ENCODE measurements at places on chromosomes 13 and 19.
A peak's percentile ranks its signal among the peaks of the same experiment; 100 is the strongest.

DNA sequence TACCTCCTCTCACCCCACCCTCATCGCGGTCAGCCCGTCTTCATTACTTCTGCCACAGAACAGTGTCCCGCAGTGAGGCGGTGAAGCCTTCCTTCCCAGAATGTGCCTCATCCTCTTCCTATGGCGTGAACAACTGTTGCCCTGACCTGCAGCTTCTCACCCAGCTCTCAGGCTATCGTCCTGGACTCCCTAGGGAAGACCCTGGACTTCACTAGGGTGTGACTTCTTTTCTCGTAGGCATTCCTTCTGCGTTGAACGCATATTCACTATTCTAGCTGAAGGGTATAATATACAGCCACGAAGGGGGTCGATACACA lies 982 bp downstream of the ZNF865 start:
- DNase-seq = no peak

- no peak for DNase-seq
Measured at GRCh38 chr13:70816853-70817252, 708.6 kb upstream of the KLHL1 start.

- no peak for DNase-seq
Measured at GRCh38 chr13:49221590-49221965, 1.4 kb downstream of the MLNR start.

DNA sequence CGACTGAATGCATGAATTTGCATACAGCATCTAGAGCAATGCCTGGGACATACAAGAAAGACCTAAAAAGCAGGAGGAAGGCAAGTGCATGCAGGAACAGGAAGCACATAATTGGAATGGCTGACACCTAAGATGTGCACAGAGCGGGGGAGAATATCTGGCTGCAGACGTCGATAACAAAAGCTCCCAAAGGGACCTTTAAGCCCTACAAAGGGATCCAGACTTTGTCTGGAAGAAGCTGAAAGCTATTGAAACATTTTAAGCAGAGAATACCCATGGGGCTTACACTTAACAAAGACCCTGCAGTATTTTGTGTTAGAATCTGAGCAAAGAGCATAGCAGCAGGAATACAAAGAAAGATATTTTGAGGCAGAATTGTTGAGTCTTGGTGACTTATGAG lies 107.4 kb upstream of the CLDN10 start:
- DNase-seq = no peak

- no peak for DNase-seq
Measured at GRCh38 chr13:102928941-102929675, 83.3 kb downstream of the ERCC5 start.

DNA sequence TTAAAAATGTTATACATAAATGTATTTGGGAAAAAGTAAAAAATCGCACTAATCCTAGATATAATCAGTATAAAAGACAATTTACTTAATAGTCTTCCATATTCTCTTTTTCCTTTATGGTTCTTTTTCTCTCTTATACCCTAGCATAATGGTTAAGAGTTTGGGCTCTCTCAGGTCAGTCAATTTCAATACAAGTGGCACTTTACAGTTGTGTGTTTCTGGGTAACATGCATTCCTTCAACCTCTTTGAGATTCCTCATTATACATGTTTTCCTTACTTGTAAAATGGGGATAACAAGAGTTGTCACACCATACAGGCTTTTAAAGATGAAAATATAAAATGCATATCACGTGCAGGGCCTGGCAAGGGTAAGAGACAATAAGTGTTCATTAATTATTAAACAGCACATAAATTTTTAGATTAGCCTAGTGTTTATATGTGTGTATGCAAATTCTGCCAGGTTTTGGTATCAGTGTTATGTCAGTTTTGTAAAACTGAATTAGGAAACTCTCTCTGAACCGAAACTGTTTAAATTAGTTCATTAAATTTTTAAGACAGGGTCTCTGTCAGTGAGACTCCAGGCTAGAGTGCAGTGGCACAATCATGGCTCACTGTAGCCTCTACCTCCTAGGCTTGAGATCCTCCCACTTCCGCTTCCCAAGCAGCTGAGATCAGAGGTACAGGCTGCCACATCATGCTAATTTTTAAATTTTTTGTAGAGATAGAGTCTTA lies 49.8 kb downstream of the ELF1 start:
- DNase-seq = no peak

GRCh38 chr13:25330541-25330940 lies 29.1 kb downstream of the NUP58 start:
- no peak for DNase-seq

GRCh38 chr19:4385291-4386040 lies 14.9 kb downstream of the SH3GL1 start:
- no peak for DNase-seq

GRCh38 chr13:25046985-25047511 lies 48.9 kb upstream of the PABPC3 start:
- no peak for DNase-seq

DNA sequence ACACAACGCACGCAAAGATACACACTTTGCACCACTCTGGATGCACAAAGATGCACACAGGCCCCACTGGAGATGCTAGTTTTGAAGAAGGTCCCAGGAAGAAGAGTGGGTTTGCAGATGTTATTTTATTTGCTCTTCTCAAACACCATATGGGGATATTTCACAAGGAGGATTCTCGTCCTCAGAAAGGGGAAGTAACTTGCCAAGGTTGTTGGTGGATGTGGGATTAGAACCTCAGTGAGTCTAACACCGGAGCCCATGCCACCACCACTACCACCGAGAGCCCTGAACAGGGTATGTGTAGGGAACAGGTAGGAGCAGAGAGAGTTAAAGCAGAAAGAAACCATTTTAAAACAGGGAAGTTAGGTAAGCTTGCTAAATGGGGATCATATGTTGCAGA lies 9.6 kb upstream of the CEACAM6 start:
- DNase-seq = peak; percentile 68

GRCh38 chr19:13796301-13797057 lies 1.2 kb downstream of the ZSWIM4 start:
- DNase-seq = no peak

- DNase-seq = no peak
Measured at GRCh38 chr13:91882918-91883317, 484.5 kb downstream of the GPC5 start.

- DNase-seq = no peak
Measured at GRCh38 chr13:33323801-33324510, 38.4 kb upstream of the STARD13 start.

- no peak for DNase-seq
Measured at GRCh38 chr13:49740870-49741269, 49.6 kb upstream of the EBPL start.

DNA sequence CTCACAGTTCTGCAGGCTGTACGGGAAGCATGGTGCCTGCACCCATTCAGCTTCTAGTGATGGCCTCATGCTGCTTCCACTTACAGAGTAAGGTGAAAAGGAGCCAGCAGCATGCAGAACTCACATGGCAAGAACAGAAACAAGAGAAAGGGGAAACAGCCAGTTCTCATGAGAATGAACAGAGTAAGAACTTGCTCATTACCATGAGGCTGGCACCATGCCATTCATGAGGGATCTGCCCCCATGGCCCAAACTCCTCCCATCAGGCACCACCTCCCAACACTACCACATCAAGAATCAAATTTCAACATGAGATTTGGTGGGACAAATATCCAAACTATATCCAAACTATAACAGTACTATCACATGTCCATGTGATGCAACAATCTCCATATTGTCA lies 72.1 kb downstream of the KATNAL1 start:
- no peak for DNase-seq

- DNase-seq = no peak
Measured at GRCh38 chr19:16615808-16616207, 12.2 kb downstream of the MED26 start.

GRCh38 chr13:23558675-23559536 lies 11.3 kb upstream of the TNFRSF19 start:
- DNase-seq = peak; percentile 91

DNA sequence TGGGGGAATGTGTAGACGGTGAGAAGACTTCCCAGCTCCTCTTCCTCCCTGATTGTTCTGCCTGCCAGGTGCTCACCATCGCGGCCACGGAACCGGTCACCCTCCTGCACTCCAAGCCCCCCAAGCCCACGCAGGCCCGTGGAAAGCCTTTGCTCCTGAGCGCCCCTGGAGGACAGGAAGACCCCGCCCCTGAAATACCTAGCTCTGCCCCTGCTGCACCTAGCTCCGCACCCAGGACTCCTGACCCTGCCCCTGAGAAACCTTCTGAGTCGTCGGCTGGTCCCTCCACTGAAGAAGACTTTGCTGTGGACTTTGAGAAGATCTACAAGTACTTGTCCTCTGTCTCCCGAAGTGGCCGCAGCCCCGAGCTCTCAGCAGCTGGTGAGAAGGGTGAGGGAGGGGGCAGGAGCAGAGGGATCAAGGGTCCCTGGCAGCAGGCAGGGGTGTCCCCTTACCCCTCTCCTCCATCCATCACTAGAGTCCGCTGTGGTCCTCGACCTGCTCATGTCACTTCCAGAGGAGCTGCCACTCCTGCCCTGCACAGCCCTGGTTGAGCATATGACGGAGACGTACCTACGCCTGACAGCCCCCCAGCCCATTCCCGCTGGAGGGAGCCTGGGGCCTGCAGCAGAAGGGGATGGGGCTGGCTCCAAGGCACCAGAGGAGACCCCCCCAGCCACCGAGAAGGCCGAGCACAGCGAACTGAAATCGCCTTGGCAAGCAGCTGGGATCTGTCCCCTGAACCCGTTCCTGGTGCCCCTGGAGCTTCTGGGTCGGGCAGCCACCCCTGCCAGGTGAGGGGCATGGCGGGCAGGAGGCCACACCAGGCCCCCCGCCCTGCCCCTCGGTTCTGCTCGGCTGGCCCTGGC lies 2.1 kb downstream of the SNAPC2 start:
- DNase-seq = no peak

DNA sequence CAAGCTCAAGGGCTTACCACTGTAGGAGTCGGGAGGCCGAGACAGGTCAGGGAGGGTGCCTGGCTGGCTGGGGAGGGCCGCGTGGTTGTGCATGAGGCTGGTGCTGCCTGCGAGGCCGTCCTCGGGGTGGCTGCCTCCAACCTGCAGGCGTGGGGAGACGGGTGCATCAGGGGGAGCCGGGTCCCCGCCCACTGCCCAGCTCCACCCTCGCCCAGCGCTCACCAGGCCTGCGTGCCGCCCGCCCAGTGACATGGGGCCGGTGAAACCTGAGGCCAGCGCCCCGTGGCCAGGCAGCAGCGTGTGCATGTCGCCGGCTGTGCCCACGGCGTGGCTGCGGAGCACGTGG lies 13.8 kb upstream of the UQCR11 start:
- DNase-seq = no peak

- DNase-seq = no peak
Measured at GRCh38 chr13:41648314-41648935, 191.1 kb downstream of the RGCC start.

GRCh38 chr13:30307194-30307970 lies at the start of gene KATNAL1:
Gene KATNAL1 (minus strand): TSS chr13:30307551. CDS start chr13:30283777, 23,774 bp downstream.
- peak; percentile 64 for DNase-seq

DNA sequence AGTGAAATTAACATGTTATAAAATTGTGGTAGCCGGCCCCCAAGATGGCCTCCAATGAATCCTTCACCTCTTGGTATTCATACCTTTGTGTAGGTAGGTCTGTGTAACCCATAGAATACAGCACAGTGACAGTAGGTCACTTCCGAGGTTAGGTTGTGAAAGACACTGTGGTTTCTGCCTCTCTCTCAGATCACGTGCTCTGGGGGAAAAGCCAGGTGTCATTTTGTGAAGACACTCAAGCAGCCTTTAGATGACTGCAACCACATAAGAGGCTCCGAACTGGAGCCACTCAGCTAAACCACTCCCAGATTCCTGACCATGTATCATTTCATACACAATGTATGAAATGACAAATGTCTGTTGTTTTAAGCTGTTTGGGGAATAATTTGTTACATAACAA lies 9.8 kb upstream of the USPL1 start:
- DNase-seq = peak; percentile 23

DNA sequence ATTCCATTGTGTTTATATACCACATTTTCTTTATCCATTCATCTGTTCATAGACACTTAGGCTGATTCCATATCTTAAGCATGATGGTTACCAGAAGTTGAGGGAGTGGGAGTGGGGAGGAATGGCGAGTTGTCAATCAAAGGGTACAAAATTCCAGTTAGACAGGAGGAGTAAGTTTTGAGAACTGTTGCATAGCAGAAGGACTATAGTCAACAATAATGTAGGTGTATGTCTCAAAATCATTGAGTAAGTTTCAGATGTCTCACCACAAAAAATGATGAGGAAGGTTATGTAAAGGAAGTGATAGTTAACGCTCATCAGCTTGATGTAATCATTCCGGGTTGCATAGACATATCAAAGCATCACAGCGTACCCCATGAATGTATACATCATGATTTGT lies 4.6 kb upstream of the UBL3 start:
- DNase-seq = no peak

GRCh38 chr19:3274942-3275582 lies 50.6 kb downstream of the CELF5 start:
- peak; percentile 9 for DNase-seq

DNA sequence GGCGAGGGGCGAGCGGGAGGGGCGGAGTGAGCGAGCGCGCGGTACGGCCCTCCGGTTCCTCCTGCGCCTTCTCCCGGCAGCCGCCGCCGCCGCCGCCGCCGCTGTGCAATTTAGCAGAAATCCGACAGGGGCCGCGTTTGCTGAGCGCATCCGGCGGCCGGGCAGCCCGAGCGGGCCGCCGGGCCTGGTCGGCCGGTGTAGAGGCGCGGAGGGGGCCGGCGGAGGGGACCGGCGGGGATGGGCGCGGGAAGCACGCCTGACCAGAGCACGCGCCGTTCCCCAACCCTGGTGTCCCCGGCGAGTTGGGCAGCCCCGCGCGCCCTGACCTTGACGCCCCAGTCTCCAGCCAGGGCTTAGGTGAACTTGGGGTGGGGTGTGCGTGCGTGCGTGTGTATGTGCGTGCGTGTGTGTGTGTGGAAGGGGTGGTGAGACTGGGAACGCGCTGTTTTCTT lies 144.5 kb upstream of the ZNF536 start:
- no peak for DNase-seq

DNA sequence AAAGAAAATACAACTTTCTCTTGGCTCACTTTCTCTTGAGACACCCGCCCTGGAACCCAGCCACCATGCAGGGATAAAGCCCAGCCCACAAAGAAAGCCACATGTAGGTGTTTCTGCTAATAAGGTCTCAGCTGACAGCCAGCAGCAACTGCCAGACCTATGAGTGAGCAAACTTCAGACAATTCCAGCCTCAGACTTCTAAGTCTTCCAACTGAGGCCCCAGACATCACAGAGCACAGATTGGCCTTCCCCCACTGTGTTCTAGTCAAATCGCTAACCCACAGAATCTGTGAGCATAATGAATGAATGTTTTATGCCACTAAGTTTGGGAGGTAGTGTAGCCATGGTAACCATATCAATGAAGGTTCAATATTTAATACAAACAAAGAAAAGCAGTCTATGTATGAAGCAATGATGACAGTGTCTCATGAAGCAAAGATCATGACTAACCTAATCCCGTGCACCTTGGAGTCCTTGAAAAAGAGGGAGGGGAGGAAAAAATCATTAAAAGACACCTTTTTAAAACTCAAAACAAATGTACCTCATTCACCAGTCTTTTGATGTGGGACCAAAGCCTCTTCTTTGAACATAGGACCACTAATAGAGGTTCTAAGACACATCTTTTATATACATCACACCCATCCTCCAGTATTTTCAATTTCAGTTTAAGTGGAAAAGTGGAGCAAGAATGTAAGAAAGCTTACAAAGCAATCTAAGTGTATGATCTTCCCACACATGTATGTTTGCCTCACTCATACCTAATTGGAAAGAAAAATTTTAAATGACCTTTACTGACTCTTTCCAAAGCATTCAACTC lies 6.2 kb downstream of the MRPS31 start:
- no peak for DNase-seq

- peak; percentile 4 for DNase-seq
Measured at GRCh38 chr19:30682999-30683536, 310.9 kb downstream of the ZNF536 start.

- no peak for DNase-seq
Measured at GRCh38 chr19:1173159-1173844, 766 bp downstream of the SBNO2 start.

GRCh38 chr19:34041925-34042521 lies 130.3 kb upstream of the LSM14A start:
- peak; percentile 48 for DNase-seq

All from AML-193 (cell line).